ENCODE measurements at places on chromosomes 7 and 10.

GRCh38 chr10:9545073-9545472, 1472.6 kb upstream of the CELF2 start:
- no peak for DNase-seq

GRCh38 chr7:158239290-158239981, 348.2 kb downstream of the PTPRN2 start:
- DNase-seq = no peak

- DNase-seq = no peak
These were observed 90.2 kb upstream of the ABI1 start for GRCh38 chr10:26950934-26951333.

DNA sequence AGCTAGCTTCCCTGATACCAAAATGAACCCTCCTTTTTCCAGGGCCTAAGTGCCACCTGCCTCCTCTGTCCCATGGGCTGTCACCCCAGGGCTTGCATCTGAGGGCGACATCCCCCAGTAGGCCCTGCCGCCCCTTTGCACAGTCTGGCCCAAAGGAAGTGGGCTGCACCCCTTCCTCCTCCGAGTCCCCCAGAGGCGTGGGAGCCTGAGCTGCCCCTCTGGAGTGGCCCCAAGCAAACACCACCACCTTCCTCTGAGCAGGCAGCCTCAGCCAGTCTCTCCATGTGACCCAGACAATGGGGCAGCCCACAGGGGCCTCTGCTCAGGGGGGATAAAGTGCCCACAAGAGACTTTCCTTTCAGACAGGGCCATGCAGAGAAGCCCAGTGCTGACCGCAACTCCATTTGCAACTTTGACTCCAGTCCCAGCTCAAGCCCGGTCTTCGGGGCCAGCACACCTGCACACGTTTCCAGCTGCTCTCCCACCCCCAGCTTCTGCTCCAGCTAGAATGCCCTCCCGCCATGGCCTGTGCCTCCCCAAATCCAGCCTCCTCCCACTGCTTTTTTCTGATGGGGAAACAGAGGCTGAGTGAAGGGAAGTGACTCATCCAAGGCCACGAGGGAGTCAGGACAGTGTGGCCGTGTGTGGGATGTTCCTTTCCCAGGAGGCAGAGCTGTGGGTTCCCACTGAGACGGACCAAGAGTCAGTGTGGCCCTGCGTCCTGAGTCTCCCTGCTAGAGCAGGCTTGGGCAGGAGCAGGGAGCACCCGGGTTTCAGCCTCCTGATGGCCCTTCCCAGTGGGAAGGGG, 111.9 kb downstream of the ZMIZ1 start:
- DNase-seq = no peak

GRCh38 chr7:18177815-18178660, 150.4 kb upstream of the PRPS1L1 start:
- DNase-seq = no peak

DNA sequence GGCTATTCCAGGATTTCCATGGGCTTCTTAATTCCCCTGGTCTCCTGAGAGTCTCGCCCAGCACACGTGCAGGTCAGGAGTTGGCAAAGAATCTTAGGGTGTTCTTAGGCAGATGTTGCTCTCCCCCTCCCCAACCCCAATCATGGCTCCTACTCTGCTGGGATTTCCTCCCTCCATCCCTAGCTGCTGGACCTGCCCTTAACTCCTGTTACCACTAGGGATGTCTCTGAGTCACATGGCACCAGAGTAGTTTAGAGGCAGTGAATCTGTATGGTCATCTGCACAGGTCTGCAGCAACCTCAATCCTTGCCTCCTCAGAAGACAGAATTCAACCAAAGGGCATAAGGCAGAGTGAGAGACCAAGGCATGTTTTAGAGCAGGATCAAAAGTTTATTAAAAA, 51.8 kb upstream of the CHST3 start:
- no peak for DNase-seq

DNA sequence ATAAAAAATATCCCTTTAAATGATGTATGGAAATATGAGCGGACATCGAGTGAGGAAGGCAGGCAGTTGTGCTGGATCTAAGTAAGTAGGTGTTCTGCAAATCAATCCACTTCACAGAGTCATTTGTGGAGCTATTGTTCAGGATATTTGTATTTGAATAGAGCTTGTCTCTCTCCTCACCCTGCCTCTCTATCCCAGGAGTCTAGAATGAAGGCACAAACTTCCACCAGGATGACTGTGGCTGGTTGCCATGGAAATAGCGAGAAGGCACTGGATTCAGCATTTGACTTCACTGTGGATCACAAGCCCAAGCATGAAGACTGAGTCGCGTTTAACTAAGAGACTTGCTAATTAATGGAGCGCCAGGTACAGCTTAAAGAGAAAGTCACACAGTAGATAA, 53.2 kb downstream of the NPY start:
- DNase-seq = no peak

GRCh38 chr10:47024399-47025252, 113.4 kb downstream of the PTPN20 start:
- DNase-seq = peak; percentile 49

- no peak for DNase-seq
These were observed 1030.6 kb upstream of the GHITM start for GRCh38 chr10:83108565-83109333.

- DNase-seq = peak; percentile 8
These were observed 1.7 kb downstream of the ZEB1 start for GRCh38 chr10:31320550-31321211.

- no peak for DNase-seq
These were observed 71.2 kb upstream of the ARID5B start for GRCh38 chr10:61830072-61830845.

DNA sequence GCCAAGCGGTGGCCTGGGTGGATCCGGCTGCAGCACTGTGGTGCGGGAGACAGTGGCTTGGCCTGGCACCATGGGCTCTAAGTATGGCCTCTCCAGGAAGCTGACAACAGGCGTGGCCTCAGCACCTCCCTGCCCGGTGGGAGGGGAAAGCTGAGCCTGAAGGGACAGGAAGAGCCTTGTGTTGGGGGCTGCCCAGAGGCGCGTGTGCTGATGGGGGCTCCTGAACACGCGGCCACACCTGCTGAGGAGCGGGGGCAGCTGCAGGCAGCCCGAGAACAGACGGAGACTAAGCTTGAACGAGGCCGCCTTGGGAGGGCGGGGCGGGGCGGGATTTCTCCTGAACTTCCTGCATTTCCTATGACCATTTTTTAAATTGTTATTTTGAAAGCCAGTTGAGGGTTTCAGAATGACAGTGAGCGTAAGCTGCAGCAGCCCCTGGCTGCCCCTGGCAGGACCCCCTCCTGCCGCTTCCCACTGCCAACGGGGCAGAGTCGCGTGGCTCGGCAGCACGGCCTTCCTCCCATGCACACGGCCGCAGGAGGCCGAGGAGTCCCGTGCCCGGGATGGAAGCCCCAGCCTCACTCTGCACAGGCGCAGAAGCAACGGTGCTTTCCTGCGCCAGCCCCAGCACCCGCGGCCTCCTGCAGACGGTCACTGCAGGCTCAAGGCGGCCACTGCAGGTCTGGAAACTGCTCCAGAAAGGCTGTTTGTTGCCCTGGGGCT, 43.2 kb downstream of the DPYSL4 start:
- peak; percentile 16 for DNase-seq

GRCh38 chr7:5679813-5680473, 101.5 kb downstream of the RNF216 start:
- no peak for DNase-seq

GRCh38 chr10:114714281-114714741, 56.2 kb upstream of the ABLIM1 start:
- DNase-seq = no peak

GRCh38 chr10:61981460-61981859, 80.0 kb downstream of the ARID5B start:
- DNase-seq = no peak

DNA sequence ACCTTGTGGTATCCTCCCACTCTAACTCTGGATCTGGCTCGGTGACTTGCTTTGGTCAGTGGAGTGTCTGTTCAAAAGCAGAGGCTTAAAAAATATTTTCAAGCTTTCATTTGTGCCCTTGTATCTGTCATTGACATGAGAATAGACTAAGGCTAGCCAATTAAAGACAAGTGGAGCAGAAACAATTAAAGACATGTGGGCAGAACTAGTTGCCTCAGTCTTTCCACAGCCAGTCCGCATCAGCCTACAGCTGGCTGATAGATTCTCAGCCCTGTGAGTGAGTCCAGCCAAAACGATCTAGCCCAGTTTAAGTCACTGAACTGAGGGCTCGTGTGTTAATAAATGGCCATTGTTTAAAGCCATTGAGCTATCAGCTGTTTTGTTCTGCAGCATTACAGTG, 185.2 kb upstream of the DGKB start:
- no peak for DNase-seq

DNA sequence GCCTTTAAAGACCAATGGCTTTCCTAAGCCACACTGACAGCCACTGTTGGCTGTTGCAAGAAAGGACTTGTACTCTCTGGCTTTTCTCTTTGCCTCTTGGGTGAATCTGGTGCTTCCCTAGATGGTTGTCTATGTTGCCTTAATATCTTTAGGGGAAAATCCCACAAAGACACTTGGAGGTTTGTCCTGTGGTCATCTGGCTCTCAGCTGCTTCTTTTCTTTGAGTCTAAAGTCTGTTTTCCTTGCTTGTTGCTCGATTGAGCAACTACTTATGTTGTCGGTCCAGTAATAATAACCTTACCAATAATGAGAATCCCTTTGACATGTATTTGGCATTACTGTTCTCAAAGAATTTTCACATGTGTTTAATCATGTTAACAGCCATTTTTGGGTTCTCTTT, 537.6 kb downstream of the LRMDA start:
- no peak for DNase-seq

DNA sequence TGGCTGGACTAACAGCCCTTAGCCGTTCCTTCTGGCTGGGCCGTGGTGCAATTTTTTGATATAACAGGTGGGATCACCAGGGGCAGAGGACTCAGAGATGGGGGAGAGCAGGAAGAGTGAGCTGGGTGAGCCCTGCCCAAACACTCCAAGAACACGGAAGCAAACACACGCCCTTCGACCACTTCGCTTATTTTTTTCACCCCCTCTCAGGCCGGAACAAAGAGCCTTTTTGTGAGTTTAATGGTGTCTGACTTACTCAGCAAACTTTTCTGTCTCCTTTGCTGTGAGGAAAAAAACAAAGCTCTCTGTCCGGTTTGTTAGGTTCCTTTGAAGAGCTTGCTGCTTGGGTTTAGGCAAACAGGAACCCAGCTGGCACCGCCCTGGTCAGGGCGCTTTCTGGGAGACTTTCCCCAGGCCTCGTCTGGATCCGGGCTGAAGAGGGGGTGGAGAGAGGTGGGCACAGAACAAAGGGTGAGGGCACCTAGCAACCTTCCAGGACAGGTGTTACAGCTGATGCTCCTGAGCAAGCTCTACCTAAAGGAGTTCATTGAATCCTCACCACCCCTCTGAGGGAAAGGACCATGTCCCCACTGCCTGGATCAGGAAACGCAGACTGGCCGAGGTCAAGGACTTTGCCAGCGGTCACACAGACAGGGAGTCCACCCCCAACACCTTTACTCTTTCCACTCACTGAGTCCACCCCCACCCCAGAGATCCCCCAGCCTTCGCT, 23.3 kb downstream of the CALML3 start:
- DNase-seq = no peak

GRCh38 chr10:128152741-128153580, 26.7 kb upstream of the MKI67 start:
- DNase-seq = no peak

DNA sequence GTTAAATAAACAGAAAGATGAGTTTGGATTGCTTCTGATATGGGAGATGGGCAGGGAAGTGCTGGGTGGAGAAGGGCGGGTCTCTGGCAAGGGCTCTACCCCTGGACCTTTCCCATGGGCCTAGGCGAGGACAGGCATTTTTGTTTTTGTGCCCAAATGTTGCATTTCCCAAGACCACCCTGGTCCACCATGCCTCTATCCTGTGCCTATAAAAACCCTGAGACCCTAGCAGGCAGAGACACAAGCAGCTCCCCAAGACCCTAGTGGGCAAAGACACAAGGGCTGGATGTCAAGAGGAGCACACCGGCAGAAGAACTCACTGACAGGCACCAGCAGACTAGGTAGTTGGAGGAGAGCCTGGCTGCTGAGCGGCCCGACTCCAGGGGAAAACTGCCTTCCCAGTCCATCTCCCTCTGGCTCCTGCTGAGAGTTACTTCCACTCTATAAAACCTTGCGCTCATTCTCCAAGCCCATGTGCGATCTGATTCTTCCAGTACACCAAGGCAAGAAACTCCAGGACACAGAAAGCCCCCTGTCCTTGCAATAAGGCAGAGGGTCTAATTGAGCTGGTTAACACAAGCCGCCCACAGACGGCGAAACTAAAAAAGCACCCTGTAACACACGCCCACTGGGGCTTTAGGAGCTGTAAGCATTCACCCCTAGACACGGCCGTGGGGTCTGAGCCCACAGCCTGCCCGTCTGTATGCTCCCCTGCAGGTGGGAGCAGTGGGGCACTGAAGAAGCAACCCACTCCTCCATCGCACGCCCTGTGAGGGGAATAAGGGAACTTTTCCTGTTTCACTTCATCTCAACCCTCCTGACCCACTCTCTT, 291.4 kb downstream of the PTPRN2 start:
- DNase-seq = no peak

DNA sequence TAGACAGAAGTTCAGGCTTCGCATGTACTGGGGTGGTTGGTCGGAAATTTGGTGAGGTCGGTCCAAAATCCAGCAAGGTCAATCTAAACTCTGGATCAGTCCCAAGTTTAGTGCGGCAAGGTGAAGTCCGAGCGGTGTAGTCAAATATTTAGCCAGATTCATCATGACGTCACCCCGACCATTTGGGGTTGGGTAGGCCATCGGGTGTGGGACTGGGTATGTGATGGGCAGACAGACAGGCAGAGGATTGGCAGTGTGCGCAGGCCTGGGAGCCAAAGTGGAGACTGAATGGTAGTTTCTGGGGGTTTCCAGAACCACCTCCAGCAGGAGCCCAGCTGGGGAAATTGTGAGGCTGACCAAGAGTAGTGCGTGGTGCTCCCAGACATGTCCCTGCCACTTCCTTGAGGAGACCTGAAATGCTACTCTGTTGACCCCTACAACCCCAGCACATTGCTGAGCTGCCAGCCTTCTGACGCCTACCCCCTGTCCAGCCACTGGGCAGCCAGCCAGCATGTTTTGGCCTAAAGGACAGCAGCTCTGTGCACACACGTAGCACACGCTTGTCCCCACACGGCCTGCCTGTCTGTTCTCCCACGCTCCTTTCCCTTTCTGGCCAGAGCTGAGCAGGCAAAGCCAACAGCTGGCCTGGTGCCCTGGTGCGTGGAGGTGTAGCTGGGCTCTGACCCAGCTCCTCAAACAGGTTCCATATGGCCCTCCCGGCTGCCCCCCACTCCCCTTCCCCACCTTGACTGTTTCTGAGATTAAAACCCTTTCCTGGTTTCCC, 55.9 kb downstream of the FAM241B start:
- no peak for DNase-seq

DNA sequence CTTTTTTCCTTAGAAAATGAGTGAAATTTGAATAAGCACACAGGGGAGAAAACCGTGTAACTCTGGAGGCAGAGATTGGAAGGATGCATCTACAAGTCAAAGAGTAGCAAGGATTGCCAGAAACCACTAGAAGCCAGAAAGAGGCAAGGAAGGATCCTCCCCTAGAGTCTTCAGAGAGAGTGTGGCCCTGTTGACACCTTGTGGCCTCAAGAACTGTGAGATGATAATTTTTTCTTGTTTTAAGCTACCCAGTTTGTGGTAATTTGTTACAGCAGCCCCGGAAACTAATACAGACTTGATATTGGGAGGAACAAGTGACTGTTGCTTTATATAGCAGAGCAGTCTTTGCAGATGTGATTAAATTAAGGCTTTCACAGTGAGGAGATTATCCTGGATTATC, 3.6 kb upstream of the GIMAP7 start:
- no peak for DNase-seq

GRCh38 chr7:31055471-31055870, 3.4 kb downstream of the ADCYAP1R1 start:
- no peak for DNase-seq

- DNase-seq = no peak
These were observed 349.3 kb upstream of the SEMA3D start for GRCh38 chr7:85535974-85536729.

Measured in activated naive CD4-positive, alpha-beta T cell (primary cell).